Esophagus squamous epithelium (tissue), 5 donors: ENCODE measurements at places on chromosomes 2 and 18.

- no peak for DNase-seq
Measured at GRCh38 chr2:217789003-217789735, 213.6 kb downstream of the TNS1 start.

GRCh38 chr2:239142806-239143205, 258.0 kb downstream of the HDAC4 start:
- no peak for DNase-seq

DNA sequence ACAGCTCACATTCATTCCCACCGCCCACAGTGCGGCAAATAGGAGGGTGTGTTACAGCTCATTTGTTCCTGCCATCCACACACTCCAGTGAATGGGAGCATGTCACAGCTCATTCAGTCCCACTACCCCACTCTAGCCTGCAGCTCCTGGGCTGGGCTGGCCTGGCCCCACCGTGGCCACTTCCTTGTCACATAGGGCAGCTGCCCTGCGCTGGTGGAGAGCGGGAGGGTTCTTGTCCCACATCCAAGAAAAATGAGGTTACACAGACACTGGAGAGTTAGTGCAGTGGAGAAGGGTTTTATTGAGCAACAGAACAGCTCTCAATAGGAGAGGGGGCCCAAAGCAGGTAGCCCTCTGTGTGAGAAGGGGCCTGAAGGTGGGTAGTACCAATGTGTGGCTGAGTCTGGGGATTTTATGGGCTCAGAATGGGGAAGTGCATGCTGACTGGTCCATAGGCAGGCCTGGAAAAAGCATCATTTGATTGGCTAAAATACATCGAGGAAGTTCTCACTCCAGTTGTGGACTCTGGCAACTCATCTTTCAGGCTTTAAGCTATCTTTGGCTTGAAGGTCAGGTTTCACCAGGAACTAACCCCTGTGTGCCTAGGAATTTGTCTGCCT, 249.7 kb downstream of the ETAA1 start:
- DNase-seq: no peak

DNA sequence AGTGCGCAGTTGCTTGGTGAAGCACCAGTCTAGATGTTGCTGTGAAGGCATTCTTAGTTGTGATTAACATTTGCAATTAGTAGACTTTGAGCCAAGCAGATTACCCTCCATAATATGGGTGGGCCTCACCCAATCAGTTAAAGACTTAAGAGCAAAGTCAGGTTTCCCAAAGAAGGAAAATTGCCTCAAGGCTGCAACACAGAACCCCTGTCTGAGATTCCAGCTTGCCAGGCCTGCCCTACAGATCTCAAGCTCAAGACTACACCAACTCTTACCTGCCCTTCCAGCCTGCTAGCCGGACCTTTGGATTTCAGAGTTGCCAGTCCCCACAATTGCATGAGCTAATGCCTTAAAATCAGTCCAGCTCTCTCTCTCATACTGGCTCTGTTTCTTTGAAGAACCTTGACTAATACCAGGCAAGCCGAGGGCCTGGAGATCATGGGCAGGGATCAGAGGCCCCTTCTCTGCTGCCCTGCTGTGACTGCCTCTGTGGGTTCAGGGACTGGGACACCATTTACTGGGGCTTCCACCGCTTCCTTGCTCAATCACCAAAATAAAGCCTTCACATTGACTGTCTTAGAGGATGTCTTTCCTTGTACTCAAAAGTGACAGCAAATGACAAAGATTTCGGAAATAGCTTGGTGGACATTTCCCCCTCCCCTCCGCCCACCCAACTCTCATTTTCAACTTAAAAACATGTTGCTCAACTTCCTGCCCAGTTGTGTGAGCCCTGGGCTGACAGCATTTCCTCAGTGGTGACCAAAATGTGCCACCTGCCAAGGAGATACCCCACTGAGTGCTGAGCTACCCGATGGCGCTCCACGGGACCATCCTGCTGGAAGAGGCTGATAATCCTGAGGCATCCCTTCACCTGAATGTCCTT, 86.7 kb downstream of the GALNT14 start:
- no peak for DNase-seq

DNA sequence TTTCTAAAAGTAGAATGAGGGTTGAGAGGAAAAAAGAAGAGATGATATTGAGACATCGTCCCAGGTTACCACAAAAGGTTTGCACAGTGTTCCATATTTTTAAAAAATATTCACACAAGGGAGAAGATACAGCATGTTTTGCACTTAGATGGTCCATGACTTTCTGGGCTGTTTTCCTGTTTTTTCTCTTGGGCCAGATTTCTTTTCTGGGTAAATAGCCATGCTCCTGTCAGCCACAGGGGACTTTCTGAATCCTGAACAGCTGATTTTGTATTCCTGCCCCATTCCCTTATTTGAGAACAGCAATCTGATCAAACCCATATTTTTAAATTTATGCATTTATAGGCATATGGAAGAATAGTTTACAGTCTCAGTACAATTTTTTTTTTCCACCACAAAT, 185.9 kb upstream of the NRP2 start:
- no peak for DNase-seq

GRCh38 chr18:27750014-27750413, 426.9 kb downstream of the CDH2 start:
- no peak for DNase-seq

DNA sequence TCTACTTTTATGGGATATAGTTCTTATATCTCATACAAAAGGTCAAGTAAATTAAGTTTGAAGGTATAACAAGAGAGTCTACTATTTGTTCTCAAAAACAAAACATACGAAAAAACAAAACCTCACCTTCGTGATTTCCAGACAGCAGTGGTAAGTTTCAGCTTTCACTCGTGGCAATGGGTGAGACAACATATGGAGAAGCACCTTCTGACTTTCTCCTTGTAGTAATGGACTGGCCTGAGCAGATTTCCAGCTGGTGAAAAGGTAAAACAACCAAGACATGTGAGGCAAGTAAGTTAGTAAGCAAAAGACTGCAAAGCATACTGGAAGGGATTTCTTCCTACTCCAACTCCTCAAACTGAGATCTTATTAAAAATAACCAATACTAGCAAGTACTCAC, 39.6 kb downstream of the RTTN start:
- no peak for DNase-seq

DNA sequence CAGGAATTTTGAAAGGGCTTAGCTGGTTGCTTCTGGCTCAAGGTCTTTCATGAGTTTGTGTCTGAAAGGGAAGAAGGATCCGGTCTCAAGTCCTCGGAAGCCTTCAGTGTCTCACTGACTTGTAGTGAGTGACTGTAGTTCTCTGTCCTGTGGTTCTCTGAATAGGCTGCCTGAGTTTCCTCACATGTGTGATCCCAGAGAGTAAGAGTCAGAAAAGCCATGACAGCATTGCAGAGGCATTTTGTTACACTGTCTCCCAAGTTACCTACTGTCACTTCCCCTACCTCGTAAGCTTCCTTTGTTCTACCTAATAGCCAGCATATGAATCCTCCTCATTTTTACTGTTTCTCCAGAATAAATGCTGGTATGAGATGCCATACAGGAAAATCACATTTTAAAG, 709.1 kb upstream of the CHAC2 start:
- DNase-seq: no peak

- no peak for DNase-seq
Measured at GRCh38 chr2:238370094-238370822, 49.9 kb downstream of the TRAF3IP1 start.

- no peak for DNase-seq
Measured at GRCh38 chr2:179377296-179377695, 112.7 kb upstream of the SESTD1 start.

DNA sequence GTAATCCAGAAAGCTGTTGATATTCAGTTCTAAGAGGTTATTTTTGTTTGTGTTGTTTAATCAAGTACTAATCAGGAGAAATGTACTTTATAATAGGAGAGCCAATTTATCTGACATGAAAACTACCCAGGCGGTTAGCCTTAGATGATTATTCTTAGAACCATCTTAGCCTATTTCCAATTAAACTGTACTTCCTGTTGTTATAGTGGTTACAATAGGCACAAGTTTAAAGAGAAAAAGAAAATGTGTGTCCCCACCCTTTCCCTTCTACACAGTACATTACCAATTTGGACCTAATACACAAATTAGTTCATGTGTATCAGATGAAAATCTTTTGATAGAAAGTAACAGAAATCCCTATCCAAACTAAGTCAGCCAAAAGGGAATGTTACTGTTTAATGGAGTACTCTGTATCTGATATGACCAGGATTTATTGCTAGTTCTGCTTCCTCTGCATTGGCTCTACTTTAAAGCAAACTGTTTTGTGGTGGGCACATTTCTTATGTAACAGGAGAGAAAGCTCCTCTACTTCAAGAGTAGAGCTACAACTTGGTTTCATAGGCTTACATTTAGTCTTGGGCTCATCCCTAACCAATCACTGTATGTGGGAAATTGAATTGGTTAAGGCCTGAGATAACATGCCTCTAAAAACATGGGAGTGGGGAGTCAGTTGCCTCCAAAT, 217.9 kb downstream of the UBE2E3 start:
- no peak for DNase-seq

DNA sequence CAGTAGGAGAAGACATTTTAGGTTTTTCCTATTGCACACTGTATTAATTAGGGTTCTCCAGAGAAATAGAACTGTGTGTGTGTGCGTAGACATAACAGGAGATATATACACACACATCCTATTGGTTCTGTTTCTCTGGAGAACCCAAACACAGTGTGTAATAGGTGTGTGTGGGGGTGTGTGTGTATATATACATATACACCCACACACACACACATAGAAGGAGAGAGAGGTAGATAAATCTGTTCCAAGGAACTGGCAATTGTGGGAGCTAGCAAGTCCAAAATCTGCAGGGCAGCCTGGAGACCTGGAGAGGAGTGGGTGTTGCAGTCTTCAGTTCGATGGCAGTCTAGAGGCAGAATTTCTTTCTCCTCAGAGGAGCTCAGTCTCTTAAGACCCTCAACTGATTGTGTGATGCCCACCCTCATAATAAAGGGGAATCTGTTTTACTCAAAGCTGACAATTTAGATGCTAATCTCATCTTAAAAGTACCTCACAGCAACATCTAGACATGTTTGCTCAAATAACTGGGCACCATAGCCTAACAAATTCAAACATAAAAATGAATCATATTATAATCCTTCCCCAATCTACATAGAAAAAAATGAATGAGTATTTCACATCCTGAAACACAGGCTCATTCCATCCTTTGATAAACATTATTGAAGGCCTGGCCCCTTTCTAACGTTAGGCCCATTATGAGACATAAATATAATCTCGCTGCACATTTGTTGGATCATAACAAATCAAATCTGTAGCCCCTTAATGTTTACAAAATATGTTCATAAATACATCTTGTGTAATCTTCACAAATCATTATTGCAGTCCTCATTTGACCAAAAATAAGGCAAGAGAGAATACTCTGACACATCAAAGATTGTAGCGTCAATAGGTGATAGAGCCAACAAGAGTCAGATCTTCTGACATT, 35.1 kb upstream of the RTN4 start:
- DNase-seq: no peak
